ENCODE measurements at places on chromosomes 11 and 22. TPM values are rescaled to one million over a fixed set of nuclear protein-coding genes. Genes with fewer than 3 reads are reported as not detected.
A peak's percentile ranks its signal among the peaks of the same experiment; 100 is the strongest.

DNA sequence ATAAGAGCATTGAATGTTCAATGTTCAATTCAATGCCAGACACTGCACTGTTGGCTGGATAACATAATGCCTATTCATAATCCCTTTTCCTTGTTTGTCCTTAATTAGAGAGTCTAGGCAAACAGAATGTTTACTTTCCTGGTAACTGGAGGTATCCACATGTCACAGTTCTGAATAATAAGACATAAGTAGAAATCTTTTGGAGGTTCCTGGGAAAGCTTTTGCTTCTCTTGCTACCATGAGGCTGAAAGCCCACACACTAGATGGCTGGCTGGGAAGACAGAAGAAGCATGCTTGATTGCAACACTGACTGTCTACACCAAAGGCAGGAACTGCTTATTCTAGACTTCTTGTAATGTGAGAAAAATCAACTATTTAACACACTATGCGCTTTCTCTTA is 79.5 kb downstream of the GAB2 start:
- H3K27me3 ChIP-seq = no peaks in the 10 kb centered on the region
- no peak overlapping the region for H3K27ac ChIP-seq
- H3K4me1 ChIP-seq = no peaks in the 10 kb centered on the region
- no peaks in the 10 kb centered on the region for H3K36me3 ChIP-seq

DNA sequence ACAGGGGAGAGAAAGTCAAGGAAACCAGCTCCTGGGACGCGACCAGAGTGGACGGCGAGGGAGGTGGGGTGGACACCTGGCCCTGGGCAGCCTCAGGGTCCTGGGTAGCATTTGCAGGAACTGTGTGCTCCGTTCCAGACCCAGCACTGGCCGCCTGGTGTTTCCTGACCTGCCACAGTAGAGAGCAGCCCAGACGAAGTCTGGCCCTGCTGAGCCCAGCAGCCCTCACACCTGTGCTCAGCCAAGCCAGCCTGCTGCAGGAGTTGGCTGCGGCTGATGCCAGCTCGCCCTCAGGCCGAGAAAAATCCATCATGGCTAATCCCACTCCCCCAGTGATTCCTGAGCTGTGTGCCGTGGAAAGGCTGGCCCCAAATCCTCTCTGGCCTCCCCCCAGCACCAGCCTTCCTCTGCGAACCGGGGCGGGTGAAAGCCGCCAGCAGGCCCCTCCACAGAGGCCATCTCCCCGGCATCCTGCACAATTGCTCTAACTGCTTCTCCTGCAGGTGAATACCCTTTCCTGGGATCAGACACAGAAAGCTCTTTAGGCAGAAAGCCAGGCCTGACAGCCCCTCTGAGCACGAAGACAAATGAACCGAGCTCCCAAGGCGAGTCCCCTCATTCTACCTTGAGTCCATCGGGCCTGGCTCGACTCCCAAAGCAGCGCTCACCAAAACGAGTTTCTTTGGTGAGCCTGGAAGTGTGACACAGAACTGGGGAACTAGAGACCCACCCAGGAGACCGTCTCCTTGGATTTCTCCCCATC is 88.6 kb downstream of the RTL6 start:
- peaks cover 2% of the 10 kb centered on the region for H3K27me3 ChIP-seq
- no peaks in the 10 kb centered on the region for H3K36me3 ChIP-seq
- no peak overlapping the region for H3K4me3 ChIP-seq
- no peak overlapping the region for H3K27ac ChIP-seq

Gene THAP7
- 37.2 TPM for total RNA-seq

- DNase-seq = no peak
- H3K4me1 ChIP-seq = no peaks in the 10 kb centered on the region
- no peaks in the 10 kb centered on the region for H3K27me3 ChIP-seq
- H3K36me3 ChIP-seq = no peaks in the 10 kb centered on the region
- H3K27ac ChIP-seq = no peak overlapping the region
- no peak overlapping the region for H3K4me3 ChIP-seq
These were observed 122.3 kb upstream of the SNX19 start for GRCh38 chr11:131038597-131038996.

GRCh38 chr22:33659448-33659847 is 260.8 kb downstream of the LARGE1 start:
- H3K4me3 ChIP-seq = no peak overlapping the region
- peak; percentile 81 for DNase-seq
- no peaks in the 10 kb centered on the region for H3K27me3 ChIP-seq
- H3K27ac ChIP-seq = no peak overlapping the region
- H3K4me1 ChIP-seq = no peaks in the 10 kb centered on the region
- no peaks in the 10 kb centered on the region for H3K36me3 ChIP-seq

GRCh38 chr11:106551744-106552673 is 466.3 kb downstream of the GUCY1A2 start:
- H3K27me3 ChIP-seq = no peaks in the 10 kb centered on the region
- H3K36me3 ChIP-seq = no peaks in the 10 kb centered on the region
- DNase-seq = no peak
- H3K27ac ChIP-seq = no peak overlapping the region
- H3K4me3 ChIP-seq = no peak overlapping the region
- no peaks in the 10 kb centered on the region for H3K4me1 ChIP-seq

- H3K4me1 ChIP-seq = peaks cover 28% of the 10 kb centered on the region
- H3K27ac ChIP-seq = peak overlapping the region; percentile 53
- peak overlapping the region; percentile 66 for H3K4me3 ChIP-seq
These were observed 703 bp downstream of the ABTB2 start for GRCh38 chr11:34356913-34357700.

DNA sequence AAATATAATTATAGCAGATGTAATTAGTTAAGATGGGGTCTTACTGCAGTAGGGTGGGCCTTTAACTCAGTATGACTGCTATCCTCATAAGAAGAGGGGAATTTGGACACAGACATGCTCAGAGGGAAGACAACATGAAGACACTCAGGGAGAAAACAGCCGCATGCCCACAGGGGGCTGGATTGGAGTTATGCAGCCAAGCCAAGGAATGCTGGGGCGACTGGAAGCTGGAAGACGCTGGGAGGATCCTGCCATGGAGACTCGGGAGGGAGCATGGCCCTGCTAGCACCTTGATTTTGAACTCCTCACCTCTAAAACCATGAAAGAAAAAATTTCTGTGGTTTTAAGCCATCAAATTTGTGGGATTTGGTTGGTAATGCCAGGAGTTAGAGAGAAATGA is 40.9 kb downstream of the PANX1 start:
- no peak overlapping the region for H3K27ac ChIP-seq
- H3K27me3 ChIP-seq = no peaks in the 10 kb centered on the region
- H3K36me3 ChIP-seq = no peaks in the 10 kb centered on the region
- DNase-seq = no peak
- H3K4me3 ChIP-seq = no peak overlapping the region

- no peaks in the 10 kb centered on the region for H3K4me1 ChIP-seq
- H3K27ac ChIP-seq = no peak overlapping the region
- H3K4me3 ChIP-seq = no peak overlapping the region
- H3K27me3 ChIP-seq = no peaks in the 10 kb centered on the region
These were observed 15.6 kb upstream of the CHRNA10 start for GRCh38 chr11:3686751-3687150.

DNA sequence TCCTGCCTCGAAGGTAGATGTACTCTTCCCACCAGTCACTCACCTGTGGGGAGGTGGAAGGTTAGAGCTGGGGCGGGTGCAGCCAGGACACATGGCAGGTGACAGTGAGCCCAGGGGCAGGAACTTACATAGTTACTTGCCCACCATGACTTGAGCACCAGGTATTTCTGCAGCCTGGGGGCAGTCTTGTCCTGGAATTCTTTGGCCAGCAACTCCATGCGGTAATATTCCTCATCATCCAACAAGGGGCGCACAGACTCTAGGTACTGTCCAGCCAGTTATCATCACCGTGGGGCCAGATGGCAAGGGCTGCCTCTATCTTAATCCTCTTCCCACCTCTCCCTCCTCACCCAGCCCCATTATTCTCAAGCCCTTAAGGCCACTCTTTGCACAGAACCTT is 2.2 kb downstream of the CPT1B start:
- no peak overlapping the region for H3K4me3 ChIP-seq
- H3K36me3 ChIP-seq = peaks cover 83% of the 10 kb centered on the region
- no peaks in the 10 kb centered on the region for H3K27me3 ChIP-seq
- no peak for DNase-seq
- H3K27ac ChIP-seq = no peak overlapping the region

- H3K4me3 ChIP-seq = no peak overlapping the region
- no peak for DNase-seq
- peaks cover 4% of the 10 kb centered on the region for H3K4me1 ChIP-seq
- no peaks in the 10 kb centered on the region for H3K27me3 ChIP-seq
These were observed 27.0 kb upstream of the LRRC55 start for GRCh38 chr11:57154739-57155138.

Gene LSP1
- total RNA-seq = 7.9 TPM

Gene ARHGAP42
- total RNA-seq = 35.6 TPM

- peaks cover 23% of the 10 kb centered on the region for H3K4me1 ChIP-seq
- peaks cover 10% of the 10 kb centered on the region for H3K27me3 ChIP-seq
- no peak for DNase-seq
- no peak overlapping the region for H3K27ac ChIP-seq
- no peaks in the 10 kb centered on the region for H3K36me3 ChIP-seq
- H3K4me3 ChIP-seq = no peak overlapping the region
These were observed 94.9 kb upstream of the SEPTIN5 start for GRCh38 chr22:19619144-19620009.

Gene POU2AF1
- total RNA-seq = 0.40 TPM

Gene DUSP8
- total RNA-seq = 2.9 TPM

DNA sequence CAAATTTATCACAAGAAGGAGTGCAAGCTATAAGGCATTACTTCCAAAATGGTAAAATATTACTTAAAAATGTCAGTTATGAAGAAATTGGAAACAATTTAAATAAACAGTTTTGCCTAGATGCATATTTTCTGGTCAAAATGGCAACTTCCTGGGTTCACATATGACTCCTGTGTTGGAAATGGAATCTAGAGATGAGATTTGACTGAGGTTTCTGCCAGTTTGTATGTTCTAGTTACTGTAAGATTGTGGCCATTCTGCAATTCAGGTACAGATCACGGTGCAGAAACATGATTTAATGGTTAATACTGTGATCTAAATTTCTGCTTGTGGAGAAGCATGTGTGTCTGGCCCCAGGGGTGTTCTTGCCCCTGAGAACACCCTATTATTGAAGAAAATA is 3.4 kb upstream of the OR4C6 start:
- H3K27me3 ChIP-seq = no peaks in the 10 kb centered on the region
- no peak for DNase-seq
- no peaks in the 10 kb centered on the region for H3K36me3 ChIP-seq
- H3K4me3 ChIP-seq = no peak overlapping the region
- no peak overlapping the region for H3K27ac ChIP-seq

DNA sequence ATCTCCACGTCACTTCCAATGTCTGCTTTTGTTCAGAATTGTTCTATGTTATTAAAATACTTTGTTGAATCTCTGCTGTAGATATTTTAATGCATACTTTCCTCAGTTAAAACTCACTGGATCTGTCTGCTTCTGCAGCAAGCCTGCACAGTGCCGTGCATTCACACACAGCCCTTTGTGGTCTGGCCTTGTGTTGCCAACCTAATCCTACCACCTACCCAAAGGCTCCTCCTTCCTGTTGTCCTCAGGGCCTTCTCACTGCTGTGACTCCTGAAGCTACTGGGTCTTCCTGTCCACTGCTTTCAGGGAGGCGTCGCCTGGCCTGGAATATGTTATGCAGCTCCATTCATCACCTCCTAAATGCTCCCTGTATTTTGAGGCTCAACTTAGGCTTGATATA is 67.0 kb downstream of the PPP6R3 start:
- peaks cover 9% of the 10 kb centered on the region for H3K36me3 ChIP-seq
- no peaks in the 10 kb centered on the region for H3K27me3 ChIP-seq
- no peak overlapping the region for H3K27ac ChIP-seq
- H3K4me3 ChIP-seq = no peak overlapping the region

- peak; percentile 43 for DNase-seq
- H3K36me3 ChIP-seq = no peaks in the 10 kb centered on the region
- peak overlapping the region; percentile 56 for H3K4me3 ChIP-seq
- peak overlapping the region; percentile 52 for H3K27ac ChIP-seq
- peaks cover 42% of the 10 kb centered on the region for H3K4me1 ChIP-seq
- peaks cover 21% of the 10 kb centered on the region for H3K27me3 ChIP-seq
These were observed 2.0 kb downstream of the NAV2 start for GRCh38 chr11:19714387-19715363.

Gene RFPL1
- total RNA-seq = not detected

Gene ISX
- total RNA-seq = not detected

Gene TMEM191C
- total RNA-seq = 4.7 TPM

Gene TRIM49
- total RNA-seq = not detected

Gene MMP13
- total RNA-seq = 1.5 TPM

DNA sequence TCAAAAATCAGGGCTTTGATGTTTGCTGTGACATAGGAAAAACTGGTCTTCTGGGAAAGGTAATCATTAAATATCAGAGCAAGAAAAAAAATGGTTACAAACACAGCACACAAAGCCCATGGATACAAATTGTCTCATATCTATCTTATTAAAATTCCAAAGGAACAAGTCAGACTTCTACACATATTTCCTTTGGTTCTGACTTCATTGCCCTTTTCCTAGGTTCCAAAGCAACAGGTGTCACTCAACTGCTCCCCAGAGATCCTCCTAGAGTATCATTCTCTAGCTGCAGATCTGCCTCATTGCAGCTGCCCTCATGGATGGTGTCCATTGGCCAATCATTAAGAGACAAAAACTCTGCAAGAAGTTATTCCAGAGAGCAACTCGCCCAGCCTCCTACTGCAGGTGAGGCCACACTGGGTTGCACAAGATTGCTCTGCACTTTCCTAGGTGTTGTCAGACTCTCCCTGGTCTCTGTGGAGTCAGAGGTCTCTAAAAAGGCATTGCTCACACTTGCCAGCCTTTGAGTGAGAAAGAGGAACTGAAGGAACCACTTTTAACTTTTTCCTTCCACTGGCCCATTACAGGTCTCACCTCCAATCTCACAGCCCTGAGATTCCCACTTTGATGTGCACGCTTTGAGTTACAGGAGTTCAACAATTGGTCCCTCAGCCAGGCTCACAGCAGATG is 5.7 kb downstream of the DRICH1 start:
- H3K36me3 ChIP-seq = no peaks in the 10 kb centered on the region
- no peak overlapping the region for H3K4me3 ChIP-seq
- H3K27ac ChIP-seq = no peak overlapping the region
- H3K4me1 ChIP-seq = no peaks in the 10 kb centered on the region

- no peaks in the 10 kb centered on the region for H3K27me3 ChIP-seq
- peaks cover 10% of the 10 kb centered on the region for H3K4me1 ChIP-seq
- H3K4me3 ChIP-seq = no peak overlapping the region
- peaks cover 17% of the 10 kb centered on the region for H3K36me3 ChIP-seq
- H3K27ac ChIP-seq = no peak overlapping the region
- DNase-seq = peak; percentile 7
These were observed 1.2 kb upstream of the CCDC117 start for GRCh38 chr22:28771195-28771791.

- no peak overlapping the region for H3K4me3 ChIP-seq
- H3K27me3 ChIP-seq = peaks cover 12% of the 10 kb centered on the region
- no peak overlapping the region for H3K27ac ChIP-seq
These were observed 19.7 kb upstream of the ACR start for GRCh38 chr22:50718352-50718709.
